CD4-positive, alpha-beta T cell treated with Interleukin-17A for 4 hours (primary cell): ENCODE measurements at places on chromosomes 5 and 9.

DNA sequence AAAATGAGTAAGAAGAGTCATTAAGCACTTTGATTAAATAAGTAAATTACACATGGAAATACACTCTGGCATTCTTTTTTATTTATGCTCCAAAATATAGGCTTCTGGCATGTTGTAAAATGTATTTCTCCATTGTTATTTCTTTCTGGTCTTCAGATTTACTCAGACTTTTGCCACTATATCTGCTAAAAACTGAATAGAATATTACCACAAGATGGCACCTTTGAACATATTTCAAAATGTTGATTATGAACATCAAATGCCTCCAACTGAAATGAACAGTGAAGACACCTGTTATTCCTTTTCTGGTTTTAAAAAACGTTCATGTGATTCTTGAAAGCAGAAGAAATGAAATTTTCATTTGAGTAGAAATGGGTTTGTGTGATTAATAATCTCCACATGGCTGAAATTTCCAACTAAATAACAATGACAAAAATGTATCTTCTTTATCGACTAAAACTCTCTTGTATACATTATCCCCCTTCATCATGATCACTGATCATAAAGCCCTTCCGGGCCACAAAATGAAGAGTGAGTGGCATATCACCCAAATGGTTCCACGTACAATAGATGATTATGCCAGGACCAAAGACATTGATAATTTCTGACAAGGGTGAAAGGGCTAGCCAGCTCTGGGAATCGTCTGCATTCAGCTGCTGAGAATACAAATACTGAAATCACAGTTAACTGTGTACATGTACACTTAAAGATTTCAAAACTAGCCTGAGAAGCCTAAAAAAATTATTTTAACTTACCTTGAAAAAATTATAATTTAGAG lies 23.8 kb downstream of the TYRP1 start:
- DNase-seq, result no peak

DNA sequence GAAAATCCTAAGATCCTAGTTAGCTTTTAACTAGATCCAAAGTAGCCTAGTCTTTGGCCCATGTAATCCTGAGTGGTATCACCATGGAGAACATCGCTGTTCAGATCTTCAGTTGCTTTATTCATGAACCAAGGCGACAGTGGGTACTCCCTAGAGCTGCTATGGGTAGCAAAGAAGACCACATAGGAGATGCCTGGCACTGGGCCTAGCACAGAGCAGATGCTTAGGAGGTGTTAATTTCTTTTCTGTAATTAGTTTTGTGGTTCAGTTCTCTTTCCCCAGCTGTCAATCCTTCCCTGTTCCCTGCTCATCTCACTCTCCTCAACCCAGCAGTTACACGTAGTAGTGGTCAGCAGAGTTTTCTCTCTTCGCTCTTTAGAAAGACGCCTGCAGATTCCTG lies 9.3 kb downstream of the CAST start:
- DNase-seq, result no peak

DNA sequence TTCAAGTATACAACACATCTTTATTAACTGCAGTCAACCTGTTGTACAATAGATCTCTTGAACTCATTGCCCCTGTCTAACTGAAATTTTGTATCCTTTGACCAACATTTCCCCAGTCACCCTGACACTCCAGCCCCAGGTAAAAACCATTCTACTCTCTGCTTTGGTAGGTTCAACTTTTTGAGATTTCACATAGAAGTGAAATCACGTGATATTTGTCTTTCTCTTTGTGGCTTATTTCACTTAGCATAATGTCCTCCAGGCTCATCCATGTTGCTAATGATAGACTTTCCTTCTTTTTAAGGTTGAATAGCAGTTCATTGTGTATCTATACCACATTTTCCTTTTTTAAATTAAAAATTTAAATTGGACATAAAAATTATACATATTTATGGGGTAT lies 126.5 kb upstream of the MAN2A1 start:
- no peak for DNase-seq

- DNase-seq, result no peak
Observed at GRCh38 chr5:53971551-53971950, 338.8 kb downstream of the ARL15 start.

- no peak for DNase-seq
Observed at GRCh38 chr5:159149085-159149484, 49.4 kb upstream of the EBF1 start.

- DNase-seq, result peak; percentile 36
Observed at GRCh38 chr9:112443200-112443599, 43.4 kb upstream of the KIAA1958 start.

GRCh38 chr9:93826209-93826608 lies 128.9 kb downstream of the BARX1 start:
- DNase-seq, result peak; percentile 61

DNA sequence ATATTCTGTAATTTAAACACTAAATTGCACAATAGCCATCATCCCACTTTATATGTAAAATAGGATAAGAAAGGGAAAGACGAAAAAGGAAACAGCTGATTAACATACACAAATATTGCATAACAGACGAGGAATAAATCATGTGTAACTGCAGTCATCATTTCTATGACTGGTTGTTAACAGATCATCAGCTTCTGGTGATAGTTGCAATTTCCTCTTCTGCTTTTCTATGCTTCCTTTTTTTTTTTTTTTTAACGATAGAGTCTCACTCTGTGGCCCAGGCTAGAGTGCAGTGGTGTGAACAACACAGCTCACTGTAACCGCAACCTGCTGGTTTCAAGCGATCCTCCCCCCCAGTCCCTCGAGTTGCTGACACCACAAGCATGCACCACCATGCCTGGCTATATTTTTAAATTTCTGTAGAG lies 22.5 kb upstream of the JAKMIP2 start:
- no peak for DNase-seq

GRCh38 chr9:33170464-33171415 lies 3.6 kb upstream of the B4GALT1 start:
- DNase-seq, result peak; percentile 65

DNA sequence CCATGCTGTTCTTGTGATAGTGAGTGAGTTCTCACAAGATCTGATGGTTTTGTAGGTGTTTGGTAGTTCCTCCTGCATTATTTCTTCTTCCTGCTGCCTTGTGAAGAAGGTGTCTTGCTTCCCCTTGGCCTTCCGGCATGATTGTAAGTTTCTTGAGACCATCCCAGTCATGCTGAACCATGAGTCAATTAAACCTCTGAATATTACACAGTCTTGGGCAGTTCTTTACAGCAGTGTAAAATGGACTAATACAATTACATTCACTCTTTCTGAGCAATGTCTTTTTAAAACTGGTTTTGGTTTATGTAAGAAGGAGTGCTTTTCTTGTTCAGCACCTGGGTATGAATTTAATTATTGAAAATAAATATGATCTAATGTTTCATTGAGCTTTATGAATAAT lies 50.7 kb upstream of the ARRDC3 start:
- no peak for DNase-seq

- no peak for DNase-seq
Observed at GRCh38 chr9:108351571-108351970, 504.2 kb downstream of the ACTL7B start.

GRCh38 chr5:124462751-124463150 lies 283.7 kb downstream of the ZNF608 start:
- DNase-seq, result no peak

- no peak for DNase-seq
Observed at GRCh38 chr5:124193371-124193789, 553.1 kb downstream of the ZNF608 start.

GRCh38 chr9:112034216-112034611 lies 137.6 kb downstream of the UGCG start:
- DNase-seq, result no peak

GRCh38 chr5:27788184-27788583 lies 749.8 kb upstream of the CDH9 start:
- no peak for DNase-seq

GRCh38 chr5:126383246-126383645 lies 40.0 kb upstream of the GRAMD2B start:
- no peak for DNase-seq

GRCh38 chr5:167793700-167794099 lies 497.7 kb upstream of the WWC1 start:
- DNase-seq, result no peak

- DNase-seq, result peak; percentile 64
Observed at GRCh38 chr5:34522599-34523386, 133.3 kb upstream of the RAI14 start.

- DNase-seq, result peak; percentile 23
Observed at GRCh38 chr9:105842023-105842644, 147.8 kb downstream of the TMEM38B start.

- DNase-seq, result no peak
Observed at GRCh38 chr5:66701244-66701643, 105.1 kb downstream of the MAST4 start.
